Urinary bladder (tissue), 4 donors: ENCODE measurements at places on chromosomes 13 and 19. TPM values are rescaled to one million over a fixed set of nuclear protein-coding genes. Genes with fewer than 3 reads are reported as not detected.

The GIPC1 gene
- polyA plus RNA-seq = 98.8 TPM

The METTL21C gene
- not detected for polyA plus RNA-seq

The ZNF154 gene
- polyA plus RNA-seq = 7.4 TPM

The NKG7 gene
- 5.1 TPM for polyA plus RNA-seq

The ARHGAP45 gene
- 12.0 TPM for polyA plus RNA-seq

The SEMA6B gene
- 14.1 TPM for polyA plus RNA-seq

The ZNF554 gene
- polyA plus RNA-seq = 2.5 TPM

The ODAD3 gene
- polyA plus RNA-seq = 0.34 TPM

The HMG20B gene
- 109 TPM for polyA plus RNA-seq

The CGB8 gene
- polyA plus RNA-seq = not detected

The C19orf85 gene
- polyA plus RNA-seq = 0.51 TPM

- peak; percentile 57 for DNase-seq
Measured at GRCh38 chr19:6736169-6736916, 1.0 kb downstream of the GPR108 start.

GRCh38 chr13:112938680-112939079 is 30.3 kb upstream of the MCF2L start:
- DNase-seq = no peak

- DNase-seq = no peak
Measured at GRCh38 chr19:33333642-33334041, 31.3 kb upstream of the CEBPA start.

DNA sequence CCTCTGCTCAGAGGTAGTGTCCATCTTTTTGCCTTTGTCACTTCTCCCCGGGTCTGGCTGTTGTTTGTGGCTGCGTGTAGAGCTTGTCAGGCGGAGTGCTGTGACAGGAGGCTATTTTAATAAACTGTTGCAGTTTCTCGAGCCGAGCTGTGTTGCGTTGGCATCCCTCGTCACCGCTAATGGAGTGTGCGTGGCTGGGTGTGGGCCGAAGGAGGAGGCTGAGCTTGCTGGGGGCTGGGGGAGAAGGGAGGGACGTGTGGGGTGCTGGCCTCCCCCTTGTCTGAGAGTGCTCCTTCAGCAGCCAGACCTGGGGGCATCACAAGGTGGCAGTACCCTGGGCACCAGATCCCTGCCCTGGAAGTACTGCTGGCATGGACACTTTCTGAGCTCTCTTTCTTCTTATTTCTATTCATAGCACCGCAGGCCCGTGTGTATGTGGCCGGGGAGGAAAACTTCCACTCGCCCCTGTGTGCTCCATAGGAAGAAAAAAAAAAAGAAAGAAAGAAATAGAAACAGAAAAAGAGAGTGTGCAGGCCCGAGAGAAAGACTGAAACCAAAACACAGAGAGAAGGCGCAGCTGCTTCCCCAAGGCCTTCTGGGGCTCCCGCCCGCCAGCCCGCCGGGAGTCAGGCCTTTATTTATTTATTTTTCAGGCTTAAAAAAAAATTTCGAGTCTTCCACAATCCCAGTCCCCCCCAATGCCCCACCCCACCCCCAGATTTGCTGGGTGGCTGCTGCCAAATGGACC is 27.0 kb downstream of the NFIX start:
- DNase-seq = no peak

DNA sequence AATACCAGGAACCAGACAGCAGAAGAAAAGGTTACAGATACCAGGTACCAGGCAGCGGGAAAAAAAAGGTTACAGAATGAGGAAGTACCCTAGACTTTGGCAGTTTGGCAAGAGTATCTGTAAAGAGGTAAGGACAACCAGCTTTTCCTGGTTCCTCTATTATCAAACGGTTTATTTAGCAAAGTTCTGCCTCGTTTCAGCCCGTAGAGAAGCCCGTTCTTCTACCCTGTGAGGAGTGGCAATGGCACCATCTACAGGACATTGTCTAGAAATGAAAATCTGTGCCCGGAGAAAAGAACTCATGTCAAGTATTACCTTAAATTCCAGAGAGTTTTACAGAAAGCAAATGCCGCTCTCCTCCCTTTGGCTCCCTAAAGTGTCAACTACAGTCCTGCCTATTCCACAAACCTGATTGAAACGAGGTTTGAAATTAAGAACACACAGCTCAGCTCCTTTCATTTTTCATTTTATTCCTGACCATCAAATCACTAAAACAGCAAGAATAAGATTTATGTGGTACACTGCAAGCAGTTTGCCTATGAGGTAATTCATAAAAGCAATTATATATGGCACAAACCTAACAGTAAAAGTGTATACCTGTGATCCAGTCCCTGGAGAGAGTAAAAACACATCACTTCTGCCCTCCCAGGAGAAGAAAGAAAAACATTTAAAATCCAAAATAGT is 226.3 kb downstream of the SLC7A1 start:
- DNase-seq = peak; percentile 20

GRCh38 chr13:102680133-102680717 is 14.6 kb downstream of the METTL21C start:
- DNase-seq = no peak

GRCh38 chr19:13286195-13286985 is 136.2 kb downstream of the IER2 start:
- DNase-seq = no peak

- no peak for DNase-seq
Measured at GRCh38 chr13:37023871-37024270, 23.3 kb downstream of the EXOSC8 start.

GRCh38 chr13:98978280-98978679 is 416 bp upstream of the DOCK9 start:
- DNase-seq = no peak

DNA sequence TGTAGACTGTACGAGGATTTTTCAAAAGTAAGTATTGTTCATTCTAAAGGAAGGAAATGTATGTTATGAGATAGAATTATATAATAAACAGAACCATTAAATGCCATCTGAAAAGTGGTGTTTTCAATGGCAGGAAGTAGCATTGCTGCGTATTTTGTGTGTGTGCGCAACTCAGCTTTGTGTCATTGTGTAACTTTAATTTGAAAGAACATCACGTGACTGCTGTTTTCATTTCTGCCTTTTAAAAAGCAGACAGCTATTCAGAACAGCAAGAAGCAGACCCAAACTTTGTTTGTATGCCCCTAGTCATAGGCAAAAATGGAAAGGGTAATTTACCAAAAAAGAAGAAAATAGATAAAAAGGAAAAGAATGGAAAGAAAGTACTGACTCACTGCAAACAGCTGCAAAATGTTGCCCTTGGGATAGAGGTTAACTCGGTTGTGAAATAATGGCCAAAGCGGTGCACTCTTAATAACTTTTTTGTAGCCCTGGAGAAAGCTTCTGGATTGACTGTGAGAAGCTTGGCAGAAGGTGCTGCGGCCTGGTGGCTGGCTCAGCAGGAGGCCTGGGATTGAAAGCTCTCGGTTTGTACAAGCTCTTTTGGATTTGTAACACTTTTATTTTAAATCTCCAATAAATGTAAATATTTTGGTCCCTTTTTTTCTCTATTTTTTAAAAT is 97.3 kb downstream of the GGACT start:
- DNase-seq = no peak

- no peak for DNase-seq
Measured at GRCh38 chr13:99224021-99224420, 23.4 kb downstream of the UBAC2 start.

DNA sequence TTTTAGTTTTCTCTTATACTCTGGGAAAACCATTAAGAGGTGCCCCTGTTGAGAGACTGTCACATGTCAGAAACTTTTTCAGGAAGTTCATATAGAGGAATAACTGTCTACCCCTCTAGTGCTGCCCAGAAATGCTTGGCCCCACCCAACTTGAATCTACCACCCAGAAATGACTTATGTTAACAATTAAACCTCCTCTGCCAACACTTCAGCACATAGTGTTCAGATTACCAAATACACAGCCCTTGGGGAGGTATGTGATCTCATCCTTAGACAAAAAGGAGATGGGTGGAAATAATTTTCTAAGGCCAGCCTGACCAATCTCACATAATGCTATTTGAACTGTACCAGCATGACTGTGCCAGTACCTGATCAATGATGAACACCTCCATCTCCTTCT is 35.6 kb downstream of the CCDC169 start:
- DNase-seq = no peak

GRCh38 chr13:102658660-102659059 is 36.2 kb downstream of the METTL21C start:
- no peak for DNase-seq

GRCh38 chr19:43532571-43532961 is 422 bp upstream of the ZNF575 start:
- DNase-seq = no peak

GRCh38 chr13:49540552-49540951 is 44.8 kb downstream of the PHF11 start:
- DNase-seq = no peak

DNA sequence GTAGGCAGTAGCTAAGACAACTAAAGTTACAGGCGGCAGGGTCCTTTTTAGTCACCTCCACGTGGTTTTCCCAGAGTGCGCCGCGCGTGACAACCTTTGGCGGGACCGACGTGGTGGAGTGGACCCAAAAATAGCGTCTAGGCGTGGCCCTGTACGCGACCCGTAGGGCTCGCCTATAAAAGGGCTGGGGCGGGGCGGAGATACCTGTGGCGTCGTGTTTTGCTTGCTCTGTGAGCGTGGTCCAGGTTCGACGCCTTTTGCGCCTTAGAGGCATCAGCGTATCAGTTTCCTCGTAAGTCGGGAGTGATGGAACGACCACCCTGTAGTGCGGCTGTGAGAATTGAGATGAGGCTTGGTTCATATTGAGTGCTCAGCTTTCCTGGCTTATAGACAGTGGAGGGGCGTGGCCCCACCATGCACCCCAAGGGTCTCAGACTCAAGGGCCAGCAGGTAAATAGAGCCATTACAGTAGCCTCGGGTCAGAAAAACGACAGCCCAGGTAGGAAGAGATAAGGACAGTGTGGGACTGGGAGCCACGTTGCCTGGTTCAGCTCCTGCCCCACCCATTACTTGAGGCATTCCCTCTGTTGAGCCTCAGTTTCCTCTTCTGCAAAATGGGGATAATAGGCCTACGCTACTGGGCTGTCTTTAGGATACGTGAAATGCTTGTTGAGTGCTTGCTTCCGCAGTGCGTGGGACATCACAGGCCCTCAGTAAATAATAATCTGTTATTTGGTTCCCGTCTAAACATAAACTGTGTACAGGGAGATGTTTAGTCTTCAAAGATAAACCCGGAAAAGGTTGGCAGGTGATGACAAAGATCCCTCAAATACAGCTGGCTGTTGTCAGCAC is 693 bp upstream of the TMED1 start:
- DNase-seq = no peak

DNA sequence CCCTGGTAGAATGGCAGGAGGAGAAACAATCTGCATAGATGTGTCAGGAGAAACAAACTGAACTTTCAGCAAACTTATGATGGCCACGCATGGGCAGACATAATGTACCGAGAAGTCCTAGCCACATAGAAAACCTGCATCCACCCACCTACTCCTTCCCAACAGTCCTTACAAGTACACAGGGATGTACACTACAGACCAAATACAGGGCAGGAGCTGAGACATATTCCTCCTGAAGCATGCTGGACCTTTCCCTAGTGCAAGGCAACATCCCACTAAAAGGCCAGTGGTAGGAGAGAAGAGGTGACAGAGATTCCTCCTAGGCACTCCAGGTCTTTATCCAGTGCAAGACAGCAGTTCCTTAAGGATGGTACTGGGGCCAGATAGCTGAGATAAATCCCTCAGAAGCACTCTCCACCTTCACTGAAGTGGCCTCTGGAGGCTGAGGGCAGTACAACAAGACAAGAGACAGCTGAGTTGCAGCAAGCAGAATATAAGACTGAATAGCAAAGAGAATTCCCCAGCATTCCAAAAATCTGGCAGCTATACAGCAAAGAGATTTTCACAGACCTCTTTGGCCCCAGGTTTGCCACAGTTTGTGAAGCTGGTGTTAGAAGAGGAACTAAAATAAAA is 18.3 kb downstream of the VWA8 start:
- DNase-seq = no peak

DNA sequence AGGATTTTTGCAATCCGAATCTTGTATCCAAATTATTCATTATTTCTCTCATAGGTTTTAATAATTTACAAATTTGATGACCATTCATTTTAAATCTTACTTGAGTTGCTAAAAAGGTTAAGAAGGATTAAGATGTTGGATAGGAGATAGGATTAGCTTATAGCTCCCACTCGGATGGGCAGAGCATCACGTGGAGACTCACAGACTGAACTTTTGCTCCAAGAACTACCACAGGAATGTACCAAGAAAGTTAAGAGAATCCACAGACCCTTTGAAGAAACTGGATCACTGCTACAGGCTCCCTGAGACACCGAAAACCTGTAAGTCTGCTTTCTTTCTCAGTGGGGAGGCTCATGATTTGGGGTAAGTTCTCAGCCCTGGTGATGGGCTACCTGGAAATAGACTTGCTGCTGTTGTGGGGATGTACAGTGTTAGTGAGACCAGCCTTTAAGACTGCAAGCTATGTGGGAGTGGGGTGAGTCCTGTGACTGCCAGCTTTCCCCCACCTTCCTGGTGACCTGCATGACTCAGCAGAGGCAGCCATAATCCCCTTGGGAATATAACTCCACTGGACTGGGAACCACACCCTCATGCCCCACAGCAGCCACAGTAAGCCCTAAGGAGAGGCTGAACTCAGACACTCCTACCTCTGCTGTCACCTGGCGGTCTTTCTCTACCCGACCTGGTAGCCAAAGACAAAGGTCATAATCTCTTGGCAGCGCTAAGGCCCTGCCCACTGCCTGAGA is 1458.0 kb downstream of the OLFM4 start:
- DNase-seq = no peak

DNA sequence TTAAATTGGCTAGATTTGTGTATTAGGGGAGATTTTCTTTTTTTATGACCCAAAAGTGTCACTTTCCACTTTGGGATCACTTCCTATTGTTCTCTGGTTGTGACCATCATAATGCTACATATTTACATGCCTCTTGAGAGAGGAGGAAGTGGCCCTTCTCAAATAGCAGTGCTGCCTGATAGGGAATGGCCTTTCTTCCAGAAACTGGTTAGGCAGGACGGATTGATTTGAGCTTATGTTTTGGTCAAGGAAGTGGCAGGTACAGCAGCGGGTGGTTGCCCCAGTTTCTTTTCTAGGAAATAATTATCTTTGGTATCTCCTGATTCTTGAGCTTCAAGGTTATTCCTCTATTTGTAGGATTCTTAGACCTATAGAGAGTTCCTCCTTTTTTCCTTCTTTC is 21.9 kb upstream of the WTIP start:
- DNase-seq = peak; percentile 50

GRCh38 chr19:47633517-47633916 is 24.6 kb downstream of the BICRA start:
- DNase-seq = no peak

DNA sequence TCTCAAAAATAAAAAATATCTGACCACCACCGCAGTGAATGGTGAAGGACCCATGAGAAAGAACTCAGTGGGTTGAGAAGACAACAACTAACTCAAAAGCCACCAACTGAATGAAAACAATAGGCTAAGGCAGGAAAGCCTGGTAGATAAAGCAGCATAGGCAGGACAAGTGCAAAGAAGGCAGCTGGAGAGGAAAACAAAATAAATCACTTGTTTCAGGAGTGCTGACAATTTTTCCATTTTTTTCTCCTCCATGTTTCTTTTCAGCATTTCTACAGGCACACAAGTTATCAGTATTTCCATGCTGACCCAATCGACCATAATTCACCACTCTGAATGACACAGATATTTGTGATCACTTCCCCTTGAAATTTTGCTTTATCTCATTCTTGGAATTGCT is 597.8 kb downstream of the LIG4 start:
- DNase-seq = no peak
